ENCODE measurements at places on chromosomes 6 and 20.

- no peak for DNase-seq
Observed at GRCh38 chr6:96562886-96563285, at the start of gene FHL5. Gene FHL5 (plus strand): TSS chr6:96563128. CDS start chr6:96603614, 40,486 bp downstream.

GRCh38 chr6:123338394-123338793, 298.4 kb downstream of the TRDN start:
- no peak for DNase-seq

GRCh38 chr6:30327232-30327746, 562 bp downstream of the TRIM39 start:
- DNase-seq: no peak

GRCh38 chr20:57532104-57532503, 7.2 kb upstream of the CTCFL start:
- DNase-seq: no peak

GRCh38 chr6:163390770-163391169, 23.7 kb upstream of the QKI start:
- DNase-seq: no peak

- no peak for DNase-seq
Observed at GRCh38 chr6:54427396-54427937, 119.2 kb downstream of the TINAG start.

DNA sequence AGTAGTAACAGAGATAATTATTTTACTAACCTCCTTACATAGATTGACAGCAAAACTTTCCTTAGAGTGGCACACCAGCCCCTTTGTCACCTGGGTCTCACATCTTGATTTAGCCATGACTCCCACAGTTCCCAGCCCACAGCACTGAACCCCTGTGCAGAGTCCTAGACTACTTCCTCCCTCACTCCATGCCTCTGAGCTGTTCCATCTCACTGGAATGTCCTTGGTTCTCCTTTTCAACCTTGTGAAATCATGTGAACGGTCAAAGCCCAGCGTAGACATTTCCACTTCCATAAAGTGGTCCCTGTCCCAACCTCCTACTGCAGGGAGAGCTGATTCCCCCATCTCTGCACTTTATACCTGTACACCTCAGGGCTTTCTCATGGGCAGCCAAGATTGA, 19.7 kb downstream of the CGA start:
- no peak for DNase-seq

DNA sequence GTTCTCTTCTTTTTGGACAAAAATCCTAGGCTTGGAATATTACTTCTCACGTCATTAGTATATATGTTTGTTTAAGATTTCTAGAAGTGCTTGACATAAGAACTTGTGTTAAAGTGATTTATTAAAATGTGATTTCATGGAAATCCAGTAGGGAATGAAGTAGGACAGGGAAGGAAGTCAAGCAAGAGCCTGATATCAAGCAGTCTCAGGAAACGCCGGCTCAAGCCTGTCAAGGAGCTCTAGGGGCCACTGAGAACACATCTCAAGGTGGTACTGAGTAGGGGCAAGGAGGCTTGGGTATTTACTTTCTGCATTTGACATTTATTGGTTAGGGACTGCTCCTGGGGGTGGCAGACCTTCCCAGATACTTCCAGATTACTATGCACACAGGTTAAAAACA, 920.9 kb upstream of the GJE1 start:
- DNase-seq: no peak

- DNase-seq: no peak
Observed at GRCh38 chr6:157054531-157054979, 268.8 kb downstream of the TMEM242 start.

DNA sequence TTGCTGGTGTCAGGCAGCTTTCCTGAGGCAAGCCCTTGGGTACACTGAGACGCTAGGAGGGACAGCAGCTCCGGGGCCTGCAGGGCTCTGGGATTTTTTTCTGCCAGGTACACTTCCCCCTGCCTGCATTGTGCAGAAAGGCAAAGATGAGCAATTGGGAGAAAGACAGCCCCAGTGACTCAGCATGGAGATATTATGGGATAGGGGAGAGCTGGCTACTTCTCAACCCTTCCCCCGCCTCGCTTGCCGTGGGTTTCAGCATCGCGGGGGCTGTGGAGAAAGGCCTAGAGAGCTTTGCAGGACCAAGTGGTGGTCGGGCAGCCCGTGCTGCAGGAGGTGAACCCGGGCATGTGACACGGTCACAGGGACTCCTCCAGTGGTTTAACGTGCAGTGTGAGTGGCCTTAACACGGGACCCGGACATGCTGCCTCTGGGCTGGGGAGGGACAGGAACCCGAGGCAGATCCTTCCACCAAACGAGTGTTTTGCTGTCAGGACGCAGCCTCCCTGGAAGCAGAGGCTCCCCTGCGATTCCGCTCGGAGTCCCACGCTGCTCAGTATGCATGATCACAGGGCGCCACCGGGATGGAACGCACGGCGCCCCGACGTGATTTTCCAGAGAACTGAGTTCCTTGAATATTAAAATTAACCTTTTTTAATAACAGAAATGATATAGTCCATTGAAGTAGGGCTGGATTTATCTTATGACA, 139.9 kb downstream of the CDH4 start:
- DNase-seq: no peak

Measured in stimulated activated CD8-positive, alpha-beta memory T cell treated with anti-CD3 and anti-CD28 coated beads, Interleukin-15, amount 100 ng/mL, for 24 hours (primary cell).